ENCODE measurements at places on chromosomes 11 and 22.

GRCh38 chr11:78615724-78616123 is 41.1 kb upstream of the NARS2 start:
- DNase-seq, result no peak

DNA sequence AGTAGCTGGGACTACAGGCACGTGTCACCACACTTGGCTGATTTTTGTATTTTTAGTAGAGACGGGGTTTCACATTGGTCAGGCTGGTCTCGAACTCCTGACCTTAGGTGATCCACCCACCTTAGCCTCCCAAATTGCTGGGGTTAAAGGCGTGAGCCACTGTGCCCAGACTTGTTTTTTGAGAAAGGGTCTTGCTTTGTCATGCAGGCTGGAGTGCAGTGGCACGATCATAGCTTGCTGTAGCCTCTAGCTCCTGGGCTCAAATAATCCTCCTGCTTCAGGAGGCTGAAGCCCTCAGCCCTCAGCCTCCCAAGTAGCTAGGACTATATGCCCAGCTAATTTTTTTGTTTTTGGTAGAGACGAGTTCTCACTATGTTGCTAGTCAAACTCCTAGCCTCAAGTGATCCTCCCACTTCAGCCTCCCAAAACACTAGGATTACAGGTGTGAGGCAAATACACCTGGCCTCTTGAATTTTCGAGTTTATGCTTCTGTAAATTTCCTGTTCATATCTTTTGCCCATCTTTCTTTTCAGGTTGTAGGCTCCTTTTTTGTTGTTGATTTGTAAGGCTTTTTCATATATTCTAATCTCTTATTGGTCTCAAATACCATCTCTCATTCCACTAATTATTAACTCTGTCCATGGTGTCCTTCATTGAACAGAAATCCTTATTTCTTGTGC is 3.4 kb upstream of the RBM4B start:
- DNase-seq, result no peak

GRCh38 chr22:38032681-38033521 is 24.3 kb upstream of the PICK1 start:
- DNase-seq, result no peak

DNA sequence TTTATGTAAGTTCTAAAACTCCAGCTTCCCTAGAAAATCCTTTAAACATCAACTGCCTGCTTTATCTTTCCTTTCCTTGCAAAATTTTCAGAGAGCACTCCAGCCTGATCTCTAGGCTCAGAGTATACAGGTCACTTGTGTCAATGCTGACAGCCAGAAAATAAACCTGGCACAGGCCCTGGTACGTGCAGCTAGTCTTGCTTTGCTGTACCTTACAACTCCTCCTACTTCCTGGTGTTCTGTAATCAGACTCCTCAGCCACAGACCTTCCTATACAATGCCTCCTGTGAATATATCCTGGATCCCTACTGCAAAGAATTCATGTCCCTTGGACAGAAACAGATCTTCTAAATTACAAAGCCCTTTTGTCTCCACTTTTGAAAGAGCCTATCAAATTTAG is 24.2 kb upstream of the TMEM123 start:
- no peak for DNase-seq

GRCh38 chr11:72220696-72221363 is 3.7 kb upstream of the INPPL1 start:
- no peak for DNase-seq

DNA sequence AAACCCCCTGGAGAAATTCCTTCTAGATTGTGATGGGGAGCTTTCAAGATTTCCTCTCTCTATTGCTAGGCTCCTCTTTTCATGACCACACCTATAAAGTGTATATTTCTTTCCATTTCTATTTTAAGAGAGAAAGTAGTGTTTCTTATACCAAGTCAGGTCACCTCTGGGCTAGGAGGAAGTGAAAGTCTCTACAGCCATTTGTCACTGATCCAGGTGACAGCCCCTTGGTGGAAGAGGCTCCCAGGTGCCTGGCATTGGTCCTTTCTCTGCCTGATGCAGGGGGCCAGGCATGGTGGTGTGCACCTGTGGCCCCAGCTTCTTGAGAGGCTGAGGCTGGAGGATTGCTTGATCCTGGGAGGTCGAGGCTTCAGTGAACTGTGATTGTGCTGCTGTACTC is 64.7 kb downstream of the DHCR7 start:
- no peak for DNase-seq

DNA sequence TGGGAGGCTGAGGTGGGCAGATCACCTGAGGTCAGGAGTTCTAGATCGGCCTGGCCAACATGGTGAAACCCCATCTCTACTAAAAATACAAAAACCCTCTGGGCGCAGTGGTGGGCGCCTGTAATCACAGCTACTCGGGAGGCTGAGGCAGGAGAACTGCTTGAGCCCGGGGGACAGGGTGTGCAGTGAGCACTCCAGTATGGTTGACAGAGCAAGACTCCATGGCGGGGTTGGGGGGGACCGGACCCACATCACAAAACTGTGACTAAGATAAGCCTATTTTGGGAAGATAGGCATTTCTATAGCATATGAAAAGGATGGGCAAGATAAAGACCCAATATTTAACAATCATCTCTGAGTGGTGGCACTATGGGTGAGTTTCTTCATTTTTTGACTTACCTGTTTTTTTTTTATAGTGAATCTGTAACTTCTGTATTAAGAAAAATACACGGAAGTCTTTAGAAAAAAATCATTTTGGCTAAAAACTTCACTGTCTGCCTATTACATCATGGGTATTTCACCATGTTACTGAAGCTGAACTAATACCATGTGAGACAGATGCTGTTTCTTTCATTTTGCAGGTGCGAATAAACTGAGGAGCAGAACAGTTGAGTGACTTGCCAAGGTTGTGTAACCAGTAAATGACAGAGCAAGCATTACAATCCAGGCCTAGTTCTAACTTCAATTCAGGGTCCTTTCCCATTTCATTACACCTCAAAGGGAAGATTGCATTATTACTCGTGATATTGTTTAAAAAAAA is 2.5 kb downstream of the CELF1 start:
- DNase-seq, result no peak

GRCh38 chr11:128981254-128981653 is 38.6 kb upstream of the TP53AIP1 start:
- DNase-seq, result no peak

- no peak for DNase-seq
Measured at GRCh38 chr11:113881856-113882255, 6.5 kb upstream of the USP28 start.

DNA sequence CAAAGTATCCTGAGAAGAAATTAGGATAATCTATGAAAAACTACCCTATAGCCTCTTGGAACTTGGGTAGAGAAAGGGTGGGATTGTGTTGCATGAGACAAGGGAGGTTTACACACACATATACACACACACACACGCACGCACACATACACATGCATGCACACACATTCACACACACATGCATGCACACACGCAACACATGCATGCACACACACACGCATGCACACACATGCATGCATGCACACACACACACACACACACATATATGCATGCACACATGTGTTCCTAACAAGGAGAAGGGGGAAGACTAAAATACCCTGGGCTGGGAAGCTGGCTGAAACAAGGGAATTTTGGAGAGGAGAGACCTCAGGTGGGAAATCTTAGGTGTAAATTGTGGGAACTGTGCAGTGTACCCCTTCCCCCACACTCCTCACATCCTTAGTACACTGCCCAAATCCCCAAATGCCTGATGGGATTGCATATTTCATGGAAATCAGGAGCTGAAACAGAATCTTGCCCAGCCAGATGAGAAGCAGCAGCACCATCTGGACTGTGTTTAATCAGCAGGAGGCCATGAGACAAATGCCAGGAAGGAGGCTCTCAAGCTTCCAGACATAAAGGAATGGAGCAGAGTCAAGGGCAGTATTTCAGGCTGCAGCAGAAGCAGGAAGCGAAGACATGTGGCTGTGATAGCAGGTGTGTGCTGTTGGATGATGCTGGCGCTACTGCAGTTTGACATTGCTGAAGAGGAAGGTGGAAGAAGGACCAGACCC is 14.6 kb upstream of the POLD3 start:
- DNase-seq, result no peak

DNA sequence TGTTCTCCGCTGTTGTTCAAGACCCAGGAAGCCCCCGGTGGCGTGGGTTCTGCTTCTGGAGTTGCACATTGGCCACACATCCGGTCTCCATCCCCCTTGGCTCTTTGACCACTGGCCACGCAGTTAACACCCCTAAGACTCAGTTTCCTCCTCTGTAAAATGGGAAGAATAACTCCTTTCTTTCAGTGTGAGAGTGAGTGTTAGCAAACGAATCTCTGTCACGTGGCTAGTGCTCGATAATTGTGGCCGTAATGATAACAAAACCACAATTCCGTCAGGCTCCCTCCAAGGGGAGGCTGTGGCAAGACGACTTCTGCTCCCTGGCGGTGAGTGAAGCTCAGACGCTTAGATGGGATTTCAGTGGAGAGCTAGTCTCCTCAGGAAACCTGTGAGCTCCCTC is 315.2 kb upstream of the B3GAT1 start:
- DNase-seq, result no peak

DNA sequence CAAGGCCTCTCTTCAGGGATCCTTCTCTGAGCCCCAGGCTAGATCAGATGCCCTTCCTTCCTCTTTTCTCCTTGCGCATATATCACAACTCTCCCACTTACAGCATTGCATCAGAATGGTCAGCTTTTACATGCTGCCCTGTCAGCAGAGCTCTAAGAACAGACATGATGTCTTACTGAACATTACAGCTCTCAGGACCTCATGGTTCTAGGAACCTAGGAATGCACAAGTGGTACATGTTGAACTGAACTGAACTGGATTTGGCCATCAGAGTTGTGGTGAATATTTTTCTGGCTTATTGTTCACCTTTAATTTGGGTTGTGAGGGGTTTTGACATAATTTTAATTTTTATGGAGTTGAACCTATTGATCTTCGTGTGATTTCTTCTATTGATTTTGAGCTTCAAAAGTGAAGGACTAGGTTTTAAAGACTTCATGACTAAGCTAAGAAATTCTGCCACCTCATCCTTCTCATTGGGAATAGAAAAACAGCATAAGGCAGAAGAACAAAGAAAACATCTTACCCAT is 37.7 kb upstream of the SPON1 start:
- DNase-seq, result no peak

- no peak for DNase-seq
Measured at GRCh38 chr11:16953663-16954062, 60.6 kb downstream of the PLEKHA7 start.

DNA sequence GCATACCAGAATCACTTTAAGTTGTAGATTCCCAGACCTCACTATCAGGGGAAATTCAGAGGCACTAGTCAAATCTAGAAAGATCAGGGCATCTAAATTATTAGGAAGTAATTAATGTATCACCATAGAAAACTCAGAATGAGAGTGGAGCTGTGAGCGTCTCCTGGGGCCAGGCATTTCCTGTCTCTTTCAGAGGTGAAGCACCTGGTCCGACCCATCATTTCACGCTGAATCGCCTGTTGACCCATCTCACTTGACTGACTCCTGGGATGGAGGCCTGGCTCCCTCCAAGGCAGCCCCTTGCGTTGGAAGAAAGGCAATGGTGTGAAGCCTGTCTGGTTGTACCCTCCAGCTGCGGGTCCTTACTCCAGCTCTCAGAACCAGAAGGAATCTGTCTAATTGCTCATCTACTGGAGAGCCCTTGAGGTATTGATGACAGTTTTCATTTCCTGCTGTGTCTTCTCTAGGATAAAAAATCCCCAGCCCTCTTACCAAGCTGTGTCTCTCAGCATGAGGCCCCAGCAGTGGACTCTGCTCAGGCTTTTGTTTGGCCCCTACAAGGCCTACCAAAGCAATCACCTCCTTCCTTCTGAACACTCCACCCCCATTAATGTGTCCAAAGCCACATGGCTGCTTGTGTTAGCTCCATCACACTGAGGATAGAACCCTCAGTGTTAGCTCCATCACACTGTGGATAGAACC is 93.2 kb upstream of the SYT13 start:
- DNase-seq, result no peak

DNA sequence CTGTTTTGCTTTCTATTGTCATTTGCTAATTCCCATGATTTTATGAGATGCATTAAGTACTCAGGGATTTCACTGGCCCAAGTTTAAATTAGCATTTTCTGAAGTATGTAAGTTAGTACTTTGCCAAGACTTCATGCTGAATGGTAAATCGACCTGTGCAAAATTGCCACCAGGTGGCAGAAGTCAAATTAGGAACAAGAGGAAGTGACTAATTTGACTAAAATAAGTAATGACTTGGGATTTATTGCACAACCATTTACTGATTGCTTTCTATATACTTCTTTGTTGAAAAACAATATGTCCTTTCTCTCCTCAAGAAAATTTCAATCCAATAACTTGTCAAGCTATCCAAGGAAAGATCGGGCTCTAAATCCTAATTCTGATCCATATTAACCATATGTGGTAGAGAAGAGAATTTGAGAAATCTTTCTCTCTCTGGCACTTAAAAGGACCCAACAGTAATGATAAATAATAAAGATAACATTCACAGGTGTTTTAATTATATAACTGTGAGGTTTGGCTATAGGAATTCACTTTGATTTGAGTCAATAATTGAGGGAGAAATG is 253.7 kb upstream of the CHORDC1 start:
- no peak for DNase-seq

DNA sequence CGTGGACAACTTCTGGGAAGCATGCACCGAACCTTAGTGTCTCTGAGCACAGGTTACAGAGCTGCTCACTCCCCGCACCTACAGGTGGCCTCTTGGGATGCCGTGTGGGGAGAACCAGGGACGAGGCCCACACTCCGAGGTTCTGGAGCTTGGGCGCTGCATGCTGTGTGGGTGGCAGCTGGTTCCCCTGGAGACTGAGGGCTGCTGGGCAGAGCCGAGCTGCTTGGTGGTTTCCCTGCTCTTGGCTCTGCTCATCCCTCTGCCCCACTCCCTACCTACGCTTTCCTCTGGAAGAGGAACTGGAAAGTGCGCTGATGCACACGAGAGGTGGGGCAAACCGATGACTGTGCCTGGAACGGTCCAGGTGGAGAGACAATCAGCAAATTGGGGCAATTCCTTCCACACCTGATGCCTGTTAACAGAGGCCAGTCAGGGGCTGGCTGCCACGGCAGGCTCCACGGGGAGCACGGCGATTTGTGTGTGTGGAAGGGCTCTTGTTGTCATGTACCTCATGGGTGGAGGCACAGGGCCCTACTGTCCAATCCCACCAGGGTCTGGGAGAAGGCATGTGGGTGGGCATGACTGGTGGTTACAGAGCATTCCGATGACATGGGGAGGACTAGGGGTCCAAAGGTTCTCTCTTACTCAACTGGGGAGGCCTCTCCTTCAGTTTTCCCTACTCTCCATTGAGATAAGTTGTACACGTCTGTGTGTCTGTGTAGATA is 60.9 kb downstream of the ST14 start:
- DNase-seq, result no peak

- DNase-seq, result no peak
Measured at GRCh38 chr11:1872267-1872985, 19.3 kb downstream of the PRR33 start.

GRCh38 chr22:26842103-26842502 is 184.7 kb downstream of the MIAT start:
- DNase-seq, result no peak
